Activated T-cell treated with anti-CD3 and anti-CD28 coated beads, Interleukin-2, amount 50 U/mL, for 4 hours (primary cell): ENCODE measurements at places on chromosomes 7 and 10. TPM values are rescaled to one million over a fixed set of nuclear protein-coding genes. Genes with fewer than 3 reads are reported as not detected.

DNA2 gene
- total RNA-seq, result 15.1 TPM

GPER1 gene
- 0.11 TPM for total RNA-seq

NUTM2D gene
- total RNA-seq, result 1.4 TPM

DNA sequence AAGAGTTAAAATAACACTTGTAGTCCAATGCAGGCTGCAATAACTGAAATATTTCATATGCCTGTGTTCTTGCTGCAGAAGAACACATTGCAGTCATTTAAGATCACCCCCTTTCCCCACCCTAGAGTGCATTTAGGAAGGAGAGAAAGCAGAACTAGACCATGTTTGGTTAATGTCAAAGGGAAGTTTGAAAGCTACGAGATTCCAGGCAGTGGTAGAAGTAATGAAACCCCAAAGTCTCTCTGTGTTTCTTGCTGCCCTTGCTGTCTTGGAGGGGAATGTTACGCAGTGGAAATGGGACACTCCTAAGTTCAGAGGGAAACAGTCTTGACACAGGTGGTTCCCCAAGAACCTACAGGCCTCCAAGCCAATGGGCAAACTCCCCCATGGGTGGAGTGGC is 242.9 kb downstream of the PTEN start:
- DNase-seq, result no peak

- no peak for DNase-seq
These were observed 298.2 kb downstream of the GRID1 start for GRCh38 chr10:86068231-86069054.

GRCh38 chr10:34254596-34254995 is 560.5 kb downstream of the PARD3 start:
- no peak for DNase-seq

DNA sequence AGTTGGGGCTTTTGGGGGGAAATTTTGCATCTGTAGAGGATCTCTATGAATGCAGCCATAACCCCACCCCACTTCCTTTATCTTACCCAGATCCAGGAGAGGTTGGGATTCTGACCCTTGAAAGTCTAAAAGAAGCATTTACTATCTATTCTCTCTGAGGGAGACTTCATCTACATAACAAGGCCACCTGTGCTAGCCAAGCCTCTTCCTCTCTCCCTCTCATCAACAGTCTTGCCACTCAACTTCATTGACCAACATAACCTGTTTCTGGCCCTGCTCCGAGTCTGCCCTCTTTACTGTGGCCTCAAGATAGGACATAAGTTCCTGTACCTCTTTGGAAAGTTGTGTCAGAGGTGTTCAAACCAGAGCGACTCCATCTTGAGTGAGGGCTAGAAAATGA is 19.4 kb downstream of the TUBAL3 start:
- no peak for DNase-seq
